AG08396 (cell line): ENCODE measurements at places on chromosomes 2 and 18.

DNA sequence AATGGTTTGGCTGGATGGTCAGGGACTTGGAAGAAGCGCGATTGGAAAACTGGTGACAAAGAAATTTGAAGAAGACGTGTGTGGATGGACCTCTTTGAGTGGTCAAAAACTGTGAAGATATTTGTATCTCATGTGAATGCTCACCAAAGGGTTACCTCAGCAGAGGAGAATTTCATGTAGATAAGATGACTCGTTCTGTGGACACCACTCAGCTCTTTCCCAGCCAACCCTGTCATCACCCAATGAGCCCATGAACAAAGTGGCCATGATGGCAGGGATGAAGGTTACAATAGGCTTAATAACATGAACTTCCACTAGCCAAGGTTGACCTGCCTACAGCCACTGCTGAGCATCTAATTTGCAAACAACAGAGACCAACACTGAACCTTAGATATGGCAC is 248.3 kb downstream of the KCNE4 start:
- no peak for DNase-seq

- DNase-seq = peak; percentile 78
These were observed at the start of gene LGALSL for GRCh38 chr2:64453770-64454385. Gene LGALSL, plus strand, starts transcription at chr2:64454162. Its CDS starts 384 bp downstream, at chr2:64454546.

DNA sequence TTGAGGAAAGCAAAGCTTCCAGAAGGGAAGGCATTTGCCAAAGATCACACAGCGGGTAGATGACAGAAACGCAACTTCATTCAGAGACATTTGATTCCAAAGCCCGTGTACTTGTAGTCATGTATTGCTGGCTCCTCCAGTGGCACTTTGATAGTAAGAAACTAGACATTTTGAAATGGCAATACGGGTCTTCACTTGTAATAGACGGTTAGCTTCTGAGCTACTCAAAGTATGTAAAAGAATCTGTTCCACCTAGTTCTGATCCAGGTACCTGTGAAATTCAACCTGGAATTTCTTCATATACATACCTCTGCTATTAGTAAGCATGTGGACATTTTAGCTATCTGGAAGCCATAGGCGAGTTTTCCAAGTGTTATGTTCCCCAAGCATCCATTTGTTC is 1.7 kb upstream of the MYOM1 start:
- DNase-seq = no peak

- DNase-seq = no peak
These were observed 10.8 kb downstream of the INPP1 start for GRCh38 chr2:190354003-190354690.

DNA sequence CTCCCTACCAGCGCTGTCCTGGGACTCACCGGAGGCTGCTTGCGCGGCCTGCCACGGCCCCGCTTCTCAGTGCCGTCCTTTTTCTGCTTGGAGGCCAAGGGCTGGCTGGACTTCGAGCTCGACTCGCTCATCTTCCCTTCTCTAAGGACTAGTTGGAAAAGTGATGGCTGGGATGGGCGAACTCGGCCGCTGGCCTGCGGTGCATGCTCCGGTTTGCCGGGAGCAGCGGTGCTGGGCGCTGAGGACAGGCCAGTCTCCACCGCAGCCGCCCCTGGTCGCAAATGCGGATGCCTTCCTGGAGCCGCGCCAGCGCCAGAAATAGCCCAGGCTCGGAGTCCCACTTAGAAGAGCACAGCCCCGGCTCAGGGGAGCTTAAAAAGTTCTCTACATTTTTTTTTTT is 3.1 kb downstream of the C2orf81 start:
- DNase-seq = no peak

DNA sequence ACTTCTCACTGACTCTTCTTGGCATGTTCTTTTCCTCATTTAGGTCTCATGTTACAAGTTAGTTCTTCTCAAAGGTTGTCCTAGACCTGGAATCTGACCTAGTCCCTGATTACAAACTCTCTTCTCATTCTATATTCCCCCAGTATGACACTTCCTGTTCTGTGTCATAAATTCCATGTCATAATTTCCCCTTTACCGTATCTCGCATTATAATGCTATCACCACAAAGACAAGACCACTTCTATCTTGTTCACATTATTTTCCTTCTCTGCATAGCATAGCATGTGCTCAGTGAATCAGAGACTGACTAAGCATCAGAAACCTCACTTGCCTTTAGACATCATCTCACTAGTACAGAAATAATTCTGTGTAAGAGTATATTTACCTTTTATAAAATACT is 63.6 kb upstream of the CAVIN2 start:
- peak; percentile 54 for DNase-seq

- no peak for DNase-seq
These were observed 871.0 kb downstream of the EPHA4 start for GRCh38 chr2:220701115-220701514.

- DNase-seq = no peak
These were observed 247.1 kb downstream of the NEDD4L start for GRCh38 chr18:58291131-58291530.

DNA sequence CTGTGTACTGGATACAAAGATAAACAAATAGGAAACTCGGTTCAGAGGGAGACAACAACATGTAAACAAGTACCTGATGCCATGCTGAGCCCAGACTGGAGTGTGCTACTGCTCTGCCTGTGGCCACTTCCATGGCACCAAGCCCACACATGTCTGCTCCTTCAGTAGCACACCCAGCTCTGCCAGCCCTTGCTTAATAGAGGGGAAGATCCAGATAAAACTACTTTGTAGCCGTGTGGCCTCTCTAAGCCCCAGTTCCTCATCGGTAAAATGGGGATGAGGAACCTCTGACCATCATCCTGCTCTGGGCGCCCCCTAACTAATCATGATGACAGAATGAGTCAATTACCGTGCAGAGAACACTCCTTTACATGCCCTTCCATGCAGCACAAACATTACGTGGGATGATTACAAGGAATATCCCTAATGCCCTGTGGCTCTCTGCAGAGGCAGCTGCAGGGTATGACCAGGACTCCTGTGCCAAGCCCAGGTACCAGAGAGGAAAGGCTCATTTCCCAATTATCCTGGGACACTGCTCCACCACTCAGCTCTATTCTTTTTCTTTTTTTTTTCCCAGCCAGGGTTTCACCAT is 34.9 kb downstream of the DNMT3A start:
- no peak for DNase-seq

DNA sequence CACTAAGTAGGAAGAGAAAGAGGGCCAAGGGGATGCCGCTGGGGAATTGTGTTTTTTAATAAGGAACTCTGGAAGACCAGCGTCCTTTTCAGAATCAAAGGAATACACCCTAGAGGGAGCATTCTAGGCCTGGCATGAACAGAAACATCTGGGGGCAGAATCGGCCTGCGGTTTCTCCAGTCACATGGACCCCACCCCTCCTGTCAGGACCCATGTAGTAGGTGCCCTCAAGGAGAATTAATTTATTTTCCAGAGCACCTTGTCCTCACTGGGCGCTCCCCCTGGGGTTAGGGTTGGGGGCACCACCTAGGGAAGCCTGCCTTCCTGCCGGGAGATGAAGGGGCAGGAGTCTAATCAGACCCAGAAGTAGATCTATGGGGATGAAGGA is 44.2 kb downstream of the TMEM37 start:
- DNase-seq = no peak

DNA sequence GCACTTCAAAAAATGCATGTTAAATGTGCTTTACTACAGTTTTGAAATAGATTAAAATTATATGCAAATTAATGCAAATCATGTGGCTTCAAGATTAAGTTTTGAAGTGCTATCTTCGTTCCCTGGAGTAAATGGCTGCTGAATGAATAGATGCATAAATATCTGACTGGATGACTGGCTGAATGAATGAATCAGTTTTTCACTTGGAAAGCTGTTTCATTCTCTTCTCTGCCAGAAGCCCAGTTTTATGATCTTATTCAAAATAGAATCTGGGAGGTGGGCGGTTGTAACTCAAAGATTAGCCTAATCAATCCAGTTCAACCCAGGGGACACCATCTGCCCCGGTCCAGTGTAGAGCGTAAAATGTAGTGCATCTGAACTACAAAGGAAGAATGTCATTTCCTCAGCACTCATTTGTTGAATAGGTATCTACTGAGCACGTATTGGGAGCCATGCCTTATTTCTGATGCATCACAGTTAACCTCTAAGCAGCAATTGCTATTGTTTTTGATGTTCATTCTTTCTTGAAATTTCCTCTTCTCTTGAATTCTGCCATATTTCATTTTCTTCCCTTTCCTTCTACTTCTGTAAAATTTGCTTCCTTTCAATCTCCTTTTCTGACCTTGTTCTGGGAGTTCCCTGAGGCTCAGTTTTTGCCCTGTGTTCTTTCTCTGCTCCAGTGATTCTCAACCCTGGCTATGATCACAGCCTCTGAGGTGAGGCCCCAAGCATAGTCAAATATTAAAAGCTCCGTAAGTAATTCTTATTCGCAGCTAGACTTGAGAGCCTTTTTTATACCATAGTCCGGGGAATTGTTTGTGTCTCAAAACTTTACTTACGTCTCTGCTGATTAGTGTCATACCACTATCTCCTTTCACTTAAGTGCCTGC is 282.7 kb downstream of the PARD3B start:
- no peak for DNase-seq
